ENCODE measurements at places on chromosomes 2 and 18. TPM values are rescaled to one million over a fixed set of nuclear protein-coding genes. Genes with fewer than 3 reads are reported as not detected.

IL36B gene
- total RNA-seq = not detected

COL3A1 gene
- total RNA-seq = 0.09 TPM

VWC2L gene
- total RNA-seq = not detected

CTNNA2 gene
- total RNA-seq = not detected

CNGA3 gene
- total RNA-seq = not detected

SLC30A3 gene
- 1.4 TPM for total RNA-seq

SATB2 gene
- total RNA-seq = 0.07 TPM
